ENCODE measurements at places on chromosomes 13 and 19.

GRCh38 chr19:43699506-43700394 is 16.1 kb upstream of the IRGC start:
- DNase-seq: no peak

DNA sequence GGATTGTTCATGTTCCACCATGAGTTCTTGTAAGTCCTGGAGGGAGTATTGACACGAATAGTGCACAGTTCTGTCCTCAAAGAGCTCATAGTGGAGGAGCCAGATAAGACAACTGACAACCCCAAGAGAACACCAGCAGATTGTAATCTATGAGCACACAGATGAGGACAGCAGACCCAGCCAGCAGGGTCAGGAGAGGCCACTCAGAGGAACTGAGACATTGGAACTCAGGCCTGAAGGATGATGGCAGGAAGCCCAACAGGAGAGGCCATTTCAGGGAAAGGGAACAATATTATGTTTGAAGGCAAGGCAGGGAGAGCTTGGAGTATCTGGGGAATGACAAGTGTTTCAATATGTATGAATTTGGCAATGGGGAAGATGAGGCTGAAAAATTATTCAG is 63.7 kb upstream of the IPO5 start:
- no peak for DNase-seq

DNA sequence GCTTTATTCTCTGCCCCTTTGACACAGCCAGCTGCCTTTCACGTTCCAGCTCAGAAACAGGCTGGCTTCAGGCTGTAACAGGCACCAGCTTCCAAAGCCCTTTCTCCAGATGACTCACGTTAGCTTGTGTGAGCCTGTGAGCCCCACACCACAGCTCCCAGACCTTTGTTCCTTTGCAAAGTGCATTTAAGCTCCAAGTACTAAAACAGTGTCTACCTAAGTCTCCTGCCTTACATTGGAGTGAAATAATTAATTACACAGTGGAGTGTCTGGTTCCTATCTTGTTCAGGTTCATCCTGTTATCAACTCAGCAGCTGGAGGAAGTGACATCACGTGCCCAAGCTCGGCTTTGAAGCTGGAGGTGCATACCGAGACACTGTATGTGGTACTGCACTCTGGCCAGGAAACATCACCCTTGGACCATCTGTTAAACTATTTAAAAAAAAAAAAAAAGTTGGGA is 475.8 kb downstream of the FOXO1 start:
- peak; percentile 47 for DNase-seq

DNA sequence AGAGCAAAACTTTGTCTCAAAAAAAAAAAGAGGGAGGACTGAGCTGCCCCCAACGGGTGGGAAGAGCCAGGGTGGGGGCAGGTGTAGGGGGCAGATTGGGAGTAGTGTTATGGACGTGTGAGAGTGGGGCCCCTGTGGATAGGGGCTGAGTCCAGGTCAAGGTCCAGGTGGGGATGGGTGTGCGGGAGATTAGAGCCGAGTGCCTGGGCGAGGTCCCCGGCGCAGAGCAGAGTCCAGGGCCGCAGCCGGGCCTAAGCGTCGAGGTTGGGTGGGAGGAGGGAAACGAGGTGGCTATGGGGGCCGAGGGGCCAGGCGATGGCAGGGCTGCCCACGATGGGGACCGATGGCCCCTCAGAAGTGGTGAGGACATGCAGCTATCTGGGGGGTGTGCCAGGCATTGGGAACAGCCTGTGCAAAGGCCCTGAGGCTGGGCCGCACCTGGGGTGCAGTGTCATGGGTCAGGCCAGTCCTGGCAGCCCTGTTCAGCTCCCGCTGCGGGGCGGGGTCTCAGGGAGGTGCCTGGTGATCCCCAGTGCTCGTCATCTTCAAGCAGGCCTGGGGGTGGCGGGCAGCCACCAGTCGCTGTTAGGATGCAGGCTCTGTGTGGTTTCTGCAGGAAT is 12.3 kb upstream of the MISP start:
- DNase-seq: no peak

DNA sequence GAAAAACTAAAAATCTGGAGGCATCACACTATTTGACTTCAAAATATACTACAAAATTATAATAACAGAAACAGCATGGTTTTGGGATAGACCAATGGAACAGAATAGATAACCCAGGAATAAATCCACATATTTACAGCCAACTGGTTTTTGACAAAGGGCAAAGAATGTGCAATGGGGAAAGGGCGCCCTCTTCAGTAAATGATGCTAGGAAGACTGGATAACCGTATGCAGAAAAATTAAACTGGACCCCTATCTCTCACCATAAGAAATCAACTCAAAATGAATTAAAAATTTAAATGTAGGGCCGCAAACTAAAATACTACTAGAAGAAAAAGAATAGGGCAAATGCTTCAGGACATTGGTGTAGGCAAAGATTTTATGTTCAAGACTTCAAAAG is 440.5 kb upstream of the SGCG start:
- no peak for DNase-seq

DNA sequence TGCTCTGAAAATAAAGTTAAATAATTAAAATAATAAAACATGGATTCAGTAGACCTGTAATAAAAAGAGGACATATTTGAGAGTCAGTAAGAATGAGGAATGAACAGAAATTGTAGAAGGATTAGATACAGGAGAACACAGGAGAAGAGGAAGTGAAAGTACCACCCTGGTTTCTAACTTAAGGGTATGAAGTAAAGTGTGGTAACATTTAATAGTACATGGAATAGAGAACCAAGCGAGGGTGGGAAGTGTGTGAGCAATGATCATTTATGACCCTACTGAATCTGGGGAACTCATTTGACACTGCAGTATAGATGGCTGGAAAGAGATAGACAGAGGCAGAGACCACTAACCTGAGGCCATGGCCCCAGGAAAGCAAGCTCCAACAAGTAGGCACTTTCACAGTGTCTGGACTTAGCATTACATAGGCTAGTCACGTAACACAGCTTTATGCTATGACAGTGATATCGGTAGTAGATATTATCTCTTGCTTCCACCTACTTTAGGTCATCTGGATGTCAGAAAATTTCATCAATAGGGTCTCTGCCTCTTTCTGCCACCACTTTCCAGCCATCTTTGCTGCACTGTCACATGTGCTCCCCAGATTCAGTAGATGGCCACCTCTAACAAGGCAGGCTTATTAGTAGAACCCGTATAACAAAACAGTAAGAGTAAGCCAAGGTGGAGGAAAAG is 633.9 kb upstream of the MIR17HG start:
- DNase-seq: no peak

DNA sequence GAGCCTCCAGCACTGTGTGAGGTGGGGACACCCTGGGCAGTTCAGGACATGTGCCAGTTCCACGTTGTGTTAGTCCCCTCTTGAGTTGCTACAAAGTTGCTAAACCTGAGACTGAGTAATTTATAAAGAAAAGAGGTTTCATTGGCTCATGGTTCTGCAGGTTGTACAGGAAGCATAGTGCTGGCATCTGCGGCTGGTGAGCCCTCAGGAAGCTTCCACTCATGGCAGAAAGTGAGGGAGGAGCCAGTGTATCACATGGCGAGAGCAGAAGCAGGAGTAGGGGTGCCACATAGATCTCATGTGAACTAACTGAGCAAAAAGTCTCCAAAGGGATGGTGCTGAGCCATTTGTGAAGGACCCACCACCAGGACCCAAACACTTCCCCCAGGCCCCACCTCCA is 33.2 kb downstream of the TRPM4 start:
- no peak for DNase-seq

GRCh38 chr13:19984430-19985218 is 26.1 kb downstream of the ZMYM2 start:
- no peak for DNase-seq

GRCh38 chr13:93399212-93399611 is 172.6 kb downstream of the GPC6 start:
- no peak for DNase-seq

- no peak for DNase-seq
Measured at GRCh38 chr13:44093607-44094564, 214.2 kb downstream of the LACC1 start.

DNA sequence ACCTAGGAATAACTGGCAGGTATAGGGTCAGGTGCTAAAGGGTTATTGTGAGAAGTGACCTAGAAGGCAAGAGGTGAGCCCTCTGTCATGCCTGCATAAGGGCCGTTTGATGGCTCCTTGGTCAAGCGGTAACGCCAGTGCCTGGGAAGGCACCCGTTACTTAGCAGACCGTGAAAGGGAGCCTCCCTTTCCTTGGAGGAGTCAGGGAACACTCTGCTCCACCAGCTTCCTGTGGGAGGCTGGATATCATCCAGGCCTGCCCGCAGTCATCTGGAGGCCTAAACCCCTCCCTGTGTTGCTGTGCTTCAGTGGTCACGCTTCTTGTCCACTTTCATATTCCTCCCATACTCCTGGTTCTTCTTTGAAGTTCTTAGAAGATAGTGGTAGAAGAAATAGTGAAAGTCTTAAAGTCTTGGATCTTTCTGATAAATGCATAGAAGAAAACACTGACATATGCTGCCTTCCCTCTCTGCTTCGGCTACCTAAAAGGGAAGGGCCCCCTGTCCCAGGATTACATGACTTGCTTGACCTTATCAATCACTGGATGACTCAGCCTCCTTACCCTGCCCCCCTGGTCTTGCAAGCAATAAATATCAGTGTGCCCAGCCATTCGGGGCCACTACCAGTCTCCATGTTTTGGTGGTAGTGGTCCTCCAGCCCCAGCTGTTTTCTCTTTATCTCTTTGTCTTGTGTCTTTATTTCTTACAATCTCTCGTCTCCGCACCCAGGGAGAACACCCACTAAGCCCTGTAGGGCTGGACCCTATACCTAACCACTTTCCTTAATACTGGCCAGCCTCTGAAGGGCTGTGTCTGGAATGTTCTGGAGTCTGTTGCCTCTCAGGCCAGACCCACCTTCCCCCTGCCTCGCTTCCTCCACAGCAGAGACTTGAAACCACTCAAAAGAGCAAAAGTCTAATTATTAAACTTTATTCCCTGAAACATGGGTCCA is 16.1 kb upstream of the ABCC4 start:
- no peak for DNase-seq

DNA sequence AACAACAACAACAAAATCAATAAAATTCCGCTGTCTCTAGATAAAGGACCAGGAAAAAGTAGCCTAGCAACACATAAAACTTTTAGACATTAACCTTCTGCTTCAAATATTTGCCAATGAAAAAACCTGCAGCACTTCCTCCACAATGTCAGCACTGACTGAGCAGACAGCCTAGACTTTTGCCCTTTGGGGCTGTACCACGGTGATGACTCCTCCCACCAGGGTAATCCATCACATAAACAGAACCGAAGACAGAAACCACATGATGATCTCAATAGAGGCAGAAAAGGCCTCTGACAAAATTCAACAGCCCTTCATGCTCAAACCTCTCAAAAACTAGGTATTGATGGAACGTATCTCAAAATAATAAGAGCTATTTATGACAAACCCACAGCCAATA is 30.2 kb upstream of the TRPC4 start:
- no peak for DNase-seq

DNA sequence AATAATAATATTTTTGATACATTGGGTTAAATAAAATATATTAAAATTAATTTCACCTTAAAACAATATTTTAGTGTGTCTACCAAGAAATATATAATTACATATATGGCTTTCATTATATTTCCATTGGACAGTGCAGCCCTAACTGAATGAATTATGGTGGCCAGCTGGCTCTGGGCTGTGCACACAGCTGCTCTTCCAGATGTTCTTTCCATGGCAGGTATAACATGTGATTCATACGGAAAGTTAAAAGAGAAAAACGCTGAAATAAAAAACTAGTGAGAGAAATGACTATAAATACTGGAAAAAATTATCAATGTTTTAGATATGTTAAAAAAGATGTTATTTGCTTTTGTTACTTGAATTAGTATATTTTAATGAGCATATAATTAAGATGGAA is 216.3 kb downstream of the RGCC start:
- no peak for DNase-seq

DNA sequence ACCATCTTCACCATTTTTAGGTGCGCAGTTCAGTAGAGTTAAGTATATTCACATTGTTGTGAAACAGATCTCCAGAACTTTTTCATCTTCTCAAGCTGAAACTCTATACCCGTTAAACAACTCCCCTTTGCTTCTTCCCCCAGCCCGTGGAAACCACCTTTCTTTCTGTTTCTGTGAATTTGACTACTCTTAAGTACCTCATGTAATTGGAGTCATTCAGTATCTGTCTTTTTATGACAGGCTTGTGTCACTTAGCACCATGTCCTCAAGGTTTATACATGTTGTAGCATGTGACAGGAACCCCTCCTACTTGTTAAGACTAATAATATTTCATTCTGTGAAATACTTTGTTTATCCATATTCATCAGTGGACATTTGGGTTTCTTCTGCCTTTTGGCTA is 52.8 kb downstream of the TNFRSF19 start:
- DNase-seq: no peak

DNA sequence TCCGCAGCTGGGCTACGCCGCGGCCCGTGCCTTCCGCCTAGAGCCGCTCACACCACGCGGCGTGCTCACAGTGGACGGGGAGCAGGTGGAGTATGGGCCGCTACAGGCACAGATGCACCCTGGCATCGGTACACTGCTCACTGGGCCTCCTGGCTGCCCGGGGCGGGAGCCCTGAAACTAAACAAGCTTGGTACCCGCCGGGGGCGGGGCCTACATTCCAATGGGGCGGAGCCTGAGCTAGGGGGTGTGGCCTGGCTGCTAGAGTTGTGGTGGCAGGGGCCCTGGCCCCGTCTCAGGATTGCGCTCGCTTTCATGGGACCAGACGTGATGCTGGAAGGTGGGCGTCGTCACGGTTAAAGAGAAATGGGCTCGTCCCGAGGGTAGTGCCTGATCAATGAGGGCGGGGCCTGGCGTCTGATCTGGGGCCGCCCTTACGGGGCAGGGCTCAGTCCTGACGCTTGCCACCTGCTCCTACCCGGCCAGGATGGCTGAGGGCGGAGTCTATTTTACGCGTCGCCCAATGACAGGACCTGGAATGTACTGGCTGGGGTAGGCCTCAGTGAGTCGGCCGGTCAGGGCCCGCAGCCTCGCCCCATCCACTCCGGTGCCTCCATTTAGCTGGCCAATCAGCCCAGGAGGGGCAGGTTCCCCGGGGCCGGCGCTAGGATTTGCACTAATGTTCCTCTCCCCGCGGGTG is 7.4 kb downstream of the DBP start:
- DNase-seq: no peak

GRCh38 chr13:110109140-110109783 is 197.7 kb downstream of the COL4A1 start:
- no peak for DNase-seq

GRCh38 chr19:49556412-49557398 is 23.7 kb downstream of the NOSIP start:
- DNase-seq: no peak

Data from stimulated activated CD4-positive, alpha-beta T cell treated with anti-CD3 and anti-CD28 coated beads, TNF-alpha, amount 100 ng/mL, for 4 hours (primary cell).